ENCODE measurements at places on chromosomes 4 and X.

GRCh38 chr4:65924843-65925242 lies 254.6 kb upstream of the EPHA5 start:
- no peak for DNase-seq

DNA sequence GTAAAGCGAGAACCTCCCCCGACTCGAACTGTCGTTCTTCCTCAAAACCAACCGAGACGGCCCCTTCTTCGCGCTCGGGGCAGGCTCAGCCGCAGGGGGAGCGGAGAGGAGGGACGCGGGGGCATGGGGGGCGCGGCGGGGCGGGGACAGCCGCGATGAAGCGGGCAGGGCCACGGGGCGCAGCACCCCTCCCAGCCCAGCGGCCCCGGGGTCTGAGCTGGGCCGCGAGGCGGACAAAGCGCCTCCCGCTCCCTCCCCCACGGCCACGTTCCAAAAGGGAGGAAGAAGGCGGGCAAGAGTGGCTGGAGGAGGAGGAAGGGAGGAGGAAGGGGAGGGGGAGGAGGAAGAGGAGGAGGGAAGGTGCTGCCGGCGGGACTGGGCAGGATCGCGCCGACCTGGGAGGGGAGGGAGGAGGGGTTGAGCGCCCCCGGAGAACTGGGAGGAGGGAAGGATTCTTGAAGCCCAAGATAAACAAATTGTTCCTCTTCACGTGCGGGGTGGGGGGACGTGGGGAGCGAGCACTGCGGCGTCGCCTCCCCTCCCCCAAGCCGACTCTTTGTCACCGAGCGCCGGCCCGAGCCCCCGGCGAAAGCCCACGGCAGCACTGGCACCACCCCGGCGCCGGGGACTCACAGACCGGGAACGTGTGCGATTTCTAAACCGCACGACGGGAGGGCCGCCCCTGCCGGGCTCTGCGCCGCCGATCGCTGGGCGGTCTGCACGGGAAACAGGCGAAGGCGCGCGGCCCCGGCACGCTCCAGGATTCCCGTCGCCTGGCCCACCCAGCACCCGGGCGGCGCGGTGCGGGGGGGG lies 2.9 kb downstream of the MAML3 start:
- DNase-seq = peak; percentile 58

- DNase-seq = no peak
These were observed 637.8 kb downstream of the RAB28 start for GRCh38 chr4:12846368-12846767.

DNA sequence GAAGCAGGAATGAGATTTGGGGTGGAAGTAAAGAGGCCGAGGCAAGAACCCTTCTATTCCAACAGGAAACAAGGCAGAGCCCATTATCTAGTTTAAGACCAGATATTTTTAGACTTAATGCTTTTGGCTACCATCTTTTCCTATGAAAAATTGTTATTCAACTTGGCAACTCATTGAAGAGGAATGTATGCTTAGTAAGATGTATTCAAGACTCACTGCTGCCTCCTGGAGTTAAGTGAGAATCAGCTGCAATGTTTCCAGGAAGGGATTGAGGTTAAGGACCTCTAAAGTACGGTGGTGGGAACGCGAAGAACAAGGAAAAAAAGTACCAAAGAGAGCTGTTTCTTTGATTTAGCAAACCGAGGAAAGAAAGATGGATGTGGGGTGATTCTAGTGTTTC lies 89.1 kb downstream of the RAPGEF2 start:
- no peak for DNase-seq

- no peak for DNase-seq
These were observed 4.6 kb upstream of the PKD2 start for GRCh38 chr4:88002786-88003185.

- DNase-seq = no peak
These were observed 70.1 kb downstream of the ZNF330 start for GRCh38 chr4:141290771-141291170.

GRCh38 chrX:119753639-119754257 lies 4.6 kb upstream of the SOWAHD start:
- peak; percentile 24 for DNase-seq

GRCh38 chr4:145823743-145824142 lies 114.9 kb downstream of the ZNF827 start:
- no peak for DNase-seq

- DNase-seq = no peak
These were observed 28.6 kb upstream of the KIAA0232 start for GRCh38 chr4:6753891-6754290.

DNA sequence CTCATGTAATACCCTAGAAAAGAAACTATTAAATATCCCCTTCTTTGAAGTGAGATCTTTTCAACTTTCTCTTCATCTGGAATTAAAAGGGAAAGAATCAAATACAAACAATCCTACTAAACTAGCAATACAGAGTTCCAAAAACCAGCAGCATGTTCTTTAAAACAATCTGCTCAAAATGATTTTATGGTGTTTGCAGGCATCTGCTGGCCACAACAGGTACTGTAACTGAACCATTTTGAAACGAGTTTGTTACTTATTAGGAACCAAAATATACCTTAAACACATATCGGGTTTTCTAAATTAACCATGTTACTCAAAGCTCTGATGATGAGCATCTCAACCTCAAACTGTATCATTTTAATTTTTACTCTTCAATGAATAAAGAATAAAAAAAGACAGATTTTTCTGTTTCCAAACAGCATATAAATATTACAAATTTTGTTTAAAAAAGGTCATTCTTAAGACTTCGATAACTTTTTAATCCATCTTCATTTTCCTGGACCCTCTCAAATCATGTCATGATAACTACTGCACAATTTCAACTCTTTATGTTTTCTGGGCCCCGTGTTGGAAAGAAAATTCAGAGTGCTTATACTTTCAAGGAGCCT lies 56.5 kb downstream of the ARAP2 start:
- no peak for DNase-seq

- DNase-seq = no peak
These were observed 65.3 kb downstream of the PAPSS1 start for GRCh38 chr4:107654694-107655093.

DNA sequence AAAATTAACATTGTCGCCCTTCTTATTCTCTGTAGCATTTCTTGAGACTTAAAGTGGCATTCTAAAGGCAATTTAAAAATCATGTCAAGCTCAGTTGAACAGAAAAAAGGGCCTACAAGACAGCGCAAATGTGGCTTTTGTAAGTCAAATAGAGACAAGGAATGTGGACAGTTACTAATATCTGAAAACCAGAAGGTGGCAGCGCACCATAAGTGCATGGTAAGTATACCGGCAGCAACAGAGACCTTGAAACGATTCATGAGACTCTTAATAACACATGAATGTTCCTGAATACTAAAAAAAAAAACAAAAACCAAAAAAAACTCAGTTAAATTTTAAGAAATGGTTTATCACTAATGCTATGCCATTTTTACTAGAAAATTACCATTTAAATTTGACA lies 82.4 kb upstream of the HPRT1 start:
- no peak for DNase-seq

Measured in activated CD8-positive, alpha-beta memory T cell treated with anti-CD3 and anti-CD28 coated beads for 1 hour (primary cell).